ENCODE measurements at places on chromosomes 13 and 19.

DNA sequence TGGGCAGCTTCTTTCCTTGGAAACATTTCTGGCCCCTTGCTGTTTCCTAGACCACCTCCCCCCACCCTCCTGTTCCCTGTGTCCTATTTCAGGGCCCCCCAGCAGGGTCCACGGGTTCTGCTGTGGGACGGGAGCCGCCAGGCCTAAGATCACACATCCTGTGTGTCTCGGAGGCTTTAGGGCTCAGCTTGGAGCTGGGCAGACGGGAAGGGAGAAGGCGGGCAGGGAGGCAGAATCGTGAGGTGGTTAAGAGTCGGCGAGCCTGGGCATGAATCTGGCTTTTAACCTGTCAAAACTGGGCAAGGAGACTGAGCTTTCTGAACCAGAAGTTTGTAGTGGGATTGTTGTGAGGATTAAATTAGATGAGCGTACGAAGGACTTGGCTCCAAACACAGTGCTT is 4.8 kb downstream of the KCNC3 start:
- no peak for DNase-seq

DNA sequence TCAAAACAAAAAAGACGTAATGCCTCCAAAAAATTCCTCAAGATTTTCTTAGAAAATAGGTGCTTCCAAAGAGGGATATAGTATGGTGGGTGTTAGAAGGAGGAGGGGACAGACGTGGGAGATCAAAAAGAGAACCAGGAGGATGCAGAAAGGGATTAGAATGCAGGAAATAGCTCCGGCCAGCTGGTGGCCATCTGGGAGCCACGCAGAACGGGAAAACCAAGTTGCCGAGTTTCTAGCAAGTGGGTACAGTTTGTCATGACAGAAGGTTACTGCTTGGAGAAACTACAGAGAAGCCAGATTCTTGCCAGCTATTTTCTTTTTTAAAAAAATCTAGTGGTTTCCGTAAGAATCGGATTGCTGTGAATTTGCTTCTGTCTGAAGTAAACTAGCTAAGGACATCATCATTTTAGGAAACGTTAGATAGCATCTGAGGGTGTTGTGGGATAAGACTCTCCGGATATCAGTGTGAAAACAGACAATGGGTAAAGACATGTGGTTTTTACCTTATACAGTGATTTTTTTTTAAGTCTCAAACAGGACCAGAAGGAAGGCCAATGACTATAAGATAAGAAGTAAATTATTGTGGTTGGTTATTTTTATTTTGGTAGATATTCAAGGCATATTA is 104.9 kb downstream of the HSPH1 start:
- no peak for DNase-seq

DNA sequence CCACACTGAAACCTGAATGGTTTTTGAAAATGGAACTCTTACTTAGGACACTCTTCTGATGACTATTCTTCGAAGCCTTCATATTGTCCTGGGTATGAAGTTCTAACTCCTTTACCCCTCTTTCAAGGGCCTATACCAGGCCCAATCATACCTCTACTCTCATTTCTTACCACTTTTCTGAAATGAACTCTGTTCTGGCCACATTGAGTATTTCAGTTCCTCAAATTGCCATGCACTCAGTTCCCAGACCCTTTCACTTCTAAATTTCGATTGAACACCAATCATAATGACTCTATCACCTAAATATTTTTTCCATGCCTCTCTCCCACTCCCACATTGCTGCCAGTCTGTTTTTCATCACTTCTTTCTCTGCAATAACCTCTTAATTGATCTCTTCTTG is 53.7 kb downstream of the LACC1 start:
- no peak for DNase-seq

DNA sequence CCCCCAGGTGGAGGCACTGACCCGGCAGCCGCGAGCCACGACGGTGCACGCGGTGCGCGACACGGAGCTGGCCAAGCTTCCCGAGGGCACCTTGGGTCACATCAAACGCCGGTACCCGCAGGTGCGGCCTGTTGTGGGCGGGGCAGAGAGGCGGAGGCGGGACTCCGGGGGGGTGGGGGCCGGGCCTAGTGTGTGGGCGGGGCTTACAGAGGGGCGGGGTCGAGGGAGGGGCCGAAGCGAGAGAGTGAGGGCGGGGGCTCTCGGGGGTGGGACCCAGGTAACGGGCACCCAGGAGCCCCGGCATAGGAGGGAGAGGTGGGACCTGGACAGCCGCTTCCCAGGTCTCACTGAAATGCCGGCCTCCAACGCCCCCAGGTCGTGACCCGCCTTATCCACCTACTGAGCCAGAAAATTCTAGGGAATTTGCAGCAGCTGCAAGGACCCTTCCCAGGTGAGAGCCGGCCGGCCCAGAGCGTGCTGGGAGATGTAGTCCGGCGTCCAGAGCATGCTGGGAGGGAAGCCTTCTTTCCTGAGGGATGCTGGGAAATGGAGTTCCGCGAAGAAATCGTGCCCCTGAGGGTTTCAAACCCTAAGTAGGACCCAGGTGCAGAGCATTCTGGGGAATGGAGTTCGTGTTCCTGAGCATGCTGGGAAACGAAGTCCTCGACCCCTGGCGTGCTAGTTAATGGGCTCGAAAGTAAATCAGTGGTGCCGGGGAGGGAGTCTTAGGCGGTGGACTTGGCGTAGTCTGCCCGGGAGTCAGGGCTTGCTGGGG is 15.7 kb downstream of the PNPLA6 start:
- DNase-seq: peak; percentile 89

DNA sequence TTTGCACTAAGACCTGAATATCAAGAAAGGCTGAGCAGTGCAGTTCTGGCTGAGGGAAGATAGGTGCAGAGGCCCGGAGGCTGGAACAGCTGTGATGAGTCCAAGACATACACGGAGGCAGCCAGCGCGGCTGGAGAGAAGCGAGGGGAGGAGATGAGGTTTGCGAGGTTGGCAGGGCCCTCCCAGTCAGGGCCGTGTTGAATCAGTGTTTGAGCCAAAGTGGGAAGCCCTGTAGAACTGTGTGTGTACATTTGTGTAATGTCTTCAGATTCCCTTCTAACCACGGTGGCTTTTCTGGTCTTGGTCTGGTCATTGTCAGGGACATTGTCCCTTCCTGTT is 34.9 kb downstream of the PAK4 start:
- no peak for DNase-seq

DNA sequence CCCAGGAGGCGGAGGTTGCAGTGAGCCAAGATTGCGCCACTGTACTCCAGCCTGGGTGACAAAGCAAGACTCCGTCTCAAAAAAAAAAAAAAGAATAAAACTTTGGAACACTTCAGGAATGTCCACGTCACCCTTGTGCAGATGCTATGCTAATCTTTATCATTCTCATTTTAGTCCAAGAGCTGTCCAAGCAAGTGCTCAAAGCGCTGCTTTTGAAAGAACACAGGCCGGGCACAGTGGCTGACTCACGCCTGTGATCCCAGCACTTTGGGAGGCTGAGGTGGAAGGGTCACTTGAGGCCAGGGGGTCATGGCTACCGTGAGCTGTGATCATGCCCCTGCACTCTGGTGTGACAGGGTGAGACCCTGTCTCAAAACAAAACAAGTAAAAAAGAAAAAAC is 11.1 kb upstream of the UQCR11 start:
- DNase-seq: no peak

DNA sequence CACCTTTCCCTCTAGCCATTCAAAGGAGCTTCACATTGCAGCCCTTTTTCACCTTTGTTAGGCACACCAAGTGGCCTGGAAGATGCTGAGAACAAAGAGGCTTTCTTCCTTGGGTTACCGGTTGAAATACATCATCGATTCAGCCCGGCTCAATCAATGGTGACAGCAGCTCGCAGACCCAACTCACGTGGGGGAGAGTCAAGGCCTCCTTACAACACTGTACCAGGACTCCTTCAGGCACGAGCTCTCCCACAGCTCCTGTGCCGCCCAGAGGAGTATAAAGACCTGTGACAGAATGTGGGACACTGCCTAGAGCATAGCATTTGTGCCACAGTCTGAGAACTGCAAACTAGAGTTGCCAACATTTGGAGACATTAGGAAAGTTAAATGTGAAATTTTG is 3.9 kb upstream of the LRRC63 start:
- no peak for DNase-seq

GRCh38 chr13:114076329-114077090 is 55.9 kb downstream of the RASA3 start:
- DNase-seq: no peak

All from MM.1S (cell line).